CMK (cell line): ENCODE measurements at places on chromosomes 3 and 15.
A peak's percentile ranks its signal among the peaks of the same experiment; 100 is the strongest.

DNA sequence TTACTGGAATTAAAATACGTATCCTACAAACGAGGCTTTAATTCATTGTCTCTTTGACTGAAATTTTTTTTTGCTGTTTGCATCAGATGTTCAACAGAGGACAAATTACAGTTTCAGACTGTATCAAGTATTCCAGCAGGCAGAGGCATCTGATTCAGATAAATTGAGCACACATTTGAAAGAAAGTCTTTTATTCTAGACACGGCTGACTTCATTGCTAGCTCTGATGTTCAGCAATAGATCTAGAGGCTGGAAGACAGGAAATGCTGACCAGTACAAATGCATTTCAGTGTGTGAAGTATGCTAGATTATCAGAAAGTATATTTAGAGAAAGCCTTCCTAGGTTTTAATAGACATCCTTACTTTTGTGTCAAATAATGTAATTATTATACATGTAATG lies 472.2 kb downstream of the NLGN1 start:
- no peak for DNase-seq

- no peak for DNase-seq
Observed at GRCh38 chr3:18641916-18642315, 216.8 kb upstream of the SATB1 start.

GRCh38 chr3:178513546-178514380 lies 22.5 kb upstream of the KCNMB2 start:
- DNase-seq, result no peak

DNA sequence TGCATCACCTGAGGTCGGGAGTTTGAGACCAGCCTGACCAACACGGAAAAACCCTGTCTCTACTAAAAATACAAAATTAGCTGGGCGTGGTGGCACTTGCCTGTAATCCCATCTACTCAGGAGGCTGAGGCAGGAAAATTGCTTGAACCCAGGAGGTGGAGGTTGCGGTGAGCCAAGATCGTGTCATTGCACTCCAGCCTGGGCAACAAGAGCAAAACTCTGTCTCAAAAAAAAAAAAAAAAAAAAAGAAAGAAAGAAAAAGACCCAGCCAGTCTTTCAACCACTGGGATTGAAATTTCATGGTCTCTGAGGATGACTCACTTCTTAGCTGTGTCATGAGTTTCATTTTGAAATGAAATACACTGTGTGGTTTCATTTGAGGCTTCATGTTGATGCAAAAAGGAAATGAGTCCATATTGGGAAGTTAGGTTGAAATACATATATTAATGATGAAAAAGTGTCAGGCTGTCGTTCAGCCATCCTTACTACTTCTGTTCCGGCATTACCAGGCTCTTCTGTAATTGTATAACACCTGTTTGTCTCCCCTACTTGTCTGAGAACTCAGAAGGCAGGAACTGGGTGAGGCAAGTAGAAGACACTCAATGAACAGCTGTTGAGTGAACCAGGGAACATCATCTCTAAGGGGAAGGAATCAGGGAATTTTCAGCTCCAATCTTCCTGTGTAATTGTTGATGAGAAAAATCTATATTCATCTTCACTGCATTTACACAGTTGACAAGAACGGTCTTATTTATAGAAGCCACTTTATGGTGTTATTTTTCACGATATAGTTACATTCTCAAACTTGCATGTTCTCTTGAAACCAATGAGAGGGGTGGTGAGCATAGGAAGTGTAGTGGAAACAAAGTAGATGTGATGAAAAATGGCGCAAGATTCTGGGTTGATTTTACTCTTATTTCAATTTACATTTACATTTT lies 87.4 kb downstream of the NFKBIZ start:
- no peak for DNase-seq

GRCh38 chr3:127715532-127715931 lies 42.8 kb downstream of the ABTB1 start:
- no peak for DNase-seq

- DNase-seq, result no peak
Observed at GRCh38 chr15:87528873-87529272, 727.7 kb downstream of the NTRK3 start.

DNA sequence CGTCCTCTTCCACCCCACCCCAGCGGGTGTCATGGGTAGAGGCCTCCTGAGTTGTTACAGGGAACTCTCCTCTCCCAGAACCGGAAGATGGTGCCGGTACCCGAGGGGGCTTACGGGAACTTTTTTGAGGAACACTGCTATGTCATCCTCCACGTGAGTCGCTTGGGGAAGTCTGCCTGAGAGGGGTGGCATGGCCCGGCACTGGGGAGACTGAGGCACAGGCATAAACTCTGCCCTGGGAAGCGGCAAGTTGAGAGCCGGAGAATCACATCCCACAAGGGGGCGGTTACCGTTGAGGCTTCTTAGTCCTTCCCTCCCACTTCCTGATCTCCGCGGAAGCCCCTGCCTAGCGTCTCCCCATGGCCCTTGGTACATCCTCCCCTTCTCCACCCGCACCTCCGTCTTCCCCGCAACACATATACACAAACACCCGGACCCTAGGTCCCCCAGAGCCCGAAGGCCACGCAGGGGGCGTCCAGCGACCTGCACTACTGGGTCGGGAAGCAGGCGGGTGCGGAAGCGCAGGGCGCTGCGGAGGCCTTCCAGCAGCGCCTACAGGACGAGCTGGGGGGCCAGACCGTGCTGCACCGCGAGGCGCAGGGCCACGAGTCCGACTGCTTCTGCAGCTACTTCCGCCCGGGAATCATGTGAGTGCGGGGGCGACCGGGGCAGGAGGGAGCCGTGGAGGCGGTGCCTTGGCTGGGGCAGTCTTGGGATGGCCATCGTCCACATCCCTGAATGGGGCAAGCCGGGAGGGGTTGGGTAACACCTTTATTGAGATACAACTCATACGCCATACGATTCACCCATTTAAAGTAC lies 3.4 kb downstream of the VILL start:
- DNase-seq, result peak; percentile 76

DNA sequence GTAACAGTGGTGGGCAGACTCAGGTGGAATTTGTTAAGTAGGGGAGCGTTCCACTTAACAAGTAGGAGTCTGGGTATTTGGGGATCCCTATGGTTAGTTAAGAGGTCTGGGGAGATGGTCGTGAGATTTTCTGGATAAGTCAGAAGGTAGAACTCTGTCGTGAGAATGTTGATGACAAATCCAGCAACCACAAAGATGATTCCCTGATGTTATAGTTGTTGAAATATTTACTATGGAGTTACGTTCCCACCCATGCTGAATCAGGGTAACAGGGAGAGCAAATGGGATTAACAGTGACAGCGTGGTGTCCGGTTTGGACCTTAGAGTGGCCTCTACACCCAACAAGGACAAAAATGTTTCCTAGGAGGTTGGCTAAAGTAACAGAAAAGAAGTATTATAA lies 110.8 kb downstream of the MFSD1 start:
- DNase-seq, result no peak

GRCh38 chr15:65008983-65009382 lies 19.3 kb upstream of the SPG21 start:
- DNase-seq, result no peak

GRCh38 chr3:74139648-74140047 lies 474.8 kb downstream of the CNTN3 start:
- no peak for DNase-seq

GRCh38 chr15:58179206-58179605 lies 41.0 kb downstream of the AQP9 start:
- DNase-seq, result no peak

- no peak for DNase-seq
Observed at GRCh38 chr3:154515921-154516320, 85.9 kb upstream of the GPR149 start.

DNA sequence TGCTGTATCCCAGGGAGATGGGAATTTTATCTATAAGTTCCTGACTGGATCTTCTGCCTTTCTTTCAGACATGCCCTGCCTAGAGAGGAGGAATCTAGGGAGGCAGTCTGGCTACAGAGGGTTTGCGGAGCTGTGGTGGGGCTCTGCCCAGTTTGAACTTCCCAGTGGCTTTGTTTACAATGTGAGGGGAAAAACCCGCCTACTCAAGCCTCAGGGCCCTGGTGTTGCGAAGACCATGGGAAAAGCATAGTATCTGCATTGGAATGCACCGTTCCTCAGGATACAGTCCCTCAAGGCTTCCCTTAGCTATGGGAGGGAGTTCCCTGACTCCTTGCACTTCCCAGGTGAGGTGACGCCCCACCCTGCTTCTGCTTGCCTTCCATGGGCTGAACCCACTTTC lies 168.7 kb downstream of the TMEM108 start:
- no peak for DNase-seq

DNA sequence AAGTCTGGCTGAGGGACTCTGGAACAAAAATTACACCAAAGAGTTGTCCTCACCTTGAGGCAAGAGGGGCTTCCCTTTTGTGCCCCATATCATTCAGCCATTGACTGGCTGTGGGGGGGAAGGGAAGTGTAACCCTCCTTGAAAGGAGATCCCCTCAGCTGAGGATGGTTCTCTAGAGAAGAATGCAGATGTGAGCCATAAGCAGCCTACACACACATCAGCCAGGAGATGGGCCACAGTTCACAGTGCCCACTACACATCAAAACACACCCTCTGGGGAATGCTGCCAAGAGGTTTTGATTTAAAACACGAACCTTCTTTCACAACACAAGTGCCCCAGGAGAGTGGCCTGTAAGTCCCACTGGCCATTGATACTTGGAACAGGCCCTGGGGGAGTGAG lies 231.2 kb upstream of the CTDSPL start:
- no peak for DNase-seq

DNA sequence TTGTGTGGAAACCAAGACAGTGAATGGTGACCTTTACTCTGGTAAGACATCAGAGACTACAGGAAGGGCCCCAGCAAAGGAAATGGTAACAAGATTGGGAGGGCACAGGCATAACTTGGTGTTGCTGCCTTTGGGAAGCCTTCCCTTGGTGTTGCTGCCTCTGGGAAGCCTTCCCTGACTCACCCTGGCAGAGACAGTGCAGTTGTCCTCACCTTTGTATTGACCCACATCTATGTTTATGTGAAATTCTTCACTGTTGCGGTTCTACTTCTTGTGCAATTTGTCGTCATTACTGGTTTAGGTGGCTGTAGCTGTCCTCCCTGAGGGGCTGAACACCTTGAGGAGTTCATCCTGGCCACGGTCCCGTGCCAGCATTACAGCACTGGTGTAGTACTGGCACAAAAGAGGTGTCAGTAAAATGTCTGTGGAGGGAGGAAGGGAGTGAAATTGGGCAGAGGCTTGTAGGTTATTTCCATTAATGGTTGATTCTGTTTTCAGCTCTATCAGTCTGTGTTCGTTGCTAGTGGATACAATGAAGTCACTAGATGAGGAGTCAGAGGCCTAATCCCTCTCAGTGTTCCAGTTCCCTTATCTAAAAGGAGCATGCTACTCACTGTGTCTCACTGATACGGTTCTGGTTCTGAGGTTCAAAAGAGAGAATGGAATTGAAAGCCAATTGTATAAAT lies 21.6 kb downstream of the IFT122 start:
- DNase-seq, result peak; percentile 29

DNA sequence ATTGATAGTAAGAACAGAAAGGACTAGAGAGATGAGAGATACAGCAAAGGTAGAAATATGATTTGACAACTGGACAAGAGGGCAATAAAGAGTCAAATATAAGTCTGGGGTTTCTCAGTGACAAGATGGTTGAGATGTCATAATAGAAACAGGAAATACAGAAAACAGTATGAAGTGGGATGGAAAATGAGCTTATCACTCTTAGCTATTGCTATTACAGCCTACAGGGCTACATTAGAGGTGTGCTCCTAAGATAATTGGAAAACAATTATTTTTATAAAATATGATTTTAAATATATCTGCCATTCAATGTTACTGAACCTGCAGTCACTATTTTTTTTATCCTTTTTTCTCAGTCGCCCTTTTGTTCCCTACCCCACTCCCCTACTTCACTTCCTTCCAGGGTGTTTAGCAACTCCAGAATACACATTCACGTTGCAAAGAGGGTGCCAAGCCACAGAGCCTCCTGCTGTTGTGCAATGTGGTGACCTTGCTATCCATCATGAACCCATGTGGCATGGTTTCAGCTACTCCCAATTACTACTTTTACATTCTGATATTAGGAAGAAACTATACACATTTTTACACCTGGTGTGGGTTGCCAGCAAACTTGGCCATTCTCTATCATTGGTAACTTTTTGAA lies 6.0 kb downstream of the NRG4 start:
- DNase-seq, result no peak

- no peak for DNase-seq
Observed at GRCh38 chr15:60703207-60703933, 224.4 kb upstream of the ICE2 start.

- DNase-seq, result no peak
Observed at GRCh38 chr15:26971271-26972018, 464 bp downstream of the GABRG3 start.

DNA sequence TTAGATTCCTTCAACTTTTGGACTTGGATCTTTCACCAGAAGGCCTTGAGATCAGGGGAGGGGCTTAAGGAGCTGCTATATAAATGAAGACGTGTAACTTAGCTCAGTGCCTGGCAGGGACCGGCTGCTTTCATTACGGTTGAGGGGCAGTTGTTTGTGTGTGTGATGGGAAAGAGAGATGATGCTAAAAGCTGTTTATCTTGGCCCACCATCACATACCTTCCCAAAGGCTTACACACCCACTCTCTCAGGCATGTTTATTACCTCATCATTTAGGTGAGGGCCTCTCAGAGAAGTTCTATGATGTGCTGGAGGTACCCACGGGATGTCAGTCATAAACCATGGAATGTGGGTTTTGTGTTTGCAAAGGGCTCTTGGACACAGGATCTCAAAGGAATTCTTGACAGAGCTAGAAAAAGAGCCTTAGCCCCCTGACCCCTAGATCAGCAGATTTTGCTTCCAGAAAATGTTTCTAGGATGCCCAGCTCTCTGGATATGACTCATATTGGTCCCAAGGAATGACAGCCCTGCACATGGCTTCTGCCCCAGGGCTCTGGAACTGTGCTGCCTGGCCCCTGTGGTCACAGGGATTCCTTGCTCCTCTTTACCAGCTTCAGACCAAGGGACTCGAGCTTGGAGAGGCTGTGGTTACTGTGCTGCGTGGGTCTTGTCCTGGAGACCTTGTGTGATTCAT lies 15.9 kb upstream of the SMAD3 start:
- no peak for DNase-seq

GRCh38 chr3:43198301-43198700 lies 88.0 kb upstream of the SNRK start:
- DNase-seq, result no peak

GRCh38 chr15:89500397-89501270 lies 4.3 kb upstream of the RHCG start:
- DNase-seq, result no peak

- no peak for DNase-seq
Observed at GRCh38 chr3:183142199-183142598, 20.3 kb downstream of the LAMP3 start.

DNA sequence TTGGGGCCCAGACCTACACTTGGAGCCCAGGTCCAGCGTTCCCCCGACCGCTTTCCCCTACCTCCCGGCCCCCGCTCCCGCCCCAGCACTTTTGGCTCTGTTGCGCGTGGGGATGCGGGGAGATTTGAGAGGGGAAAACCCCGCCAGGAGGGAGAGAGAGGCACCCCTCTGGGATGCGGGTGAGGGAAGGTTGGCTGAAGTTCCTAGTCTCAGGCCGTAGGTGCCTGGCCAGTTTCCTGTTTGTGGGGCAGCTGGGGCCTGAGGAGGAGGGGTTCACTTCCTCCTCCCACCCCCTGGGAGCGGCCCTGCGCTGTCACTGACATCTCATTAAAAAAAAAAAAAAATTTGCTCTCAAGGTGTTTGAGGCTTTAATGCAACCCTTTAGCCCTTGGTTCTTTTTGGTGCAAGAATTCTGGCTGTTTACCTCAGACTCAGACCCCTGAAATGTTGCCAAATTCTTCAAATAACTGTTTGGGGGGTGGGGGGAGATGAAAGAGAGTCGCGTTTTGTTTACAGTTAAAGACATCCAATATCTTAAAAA lies 2.6 kb downstream of the FAM43A start:
- no peak for DNase-seq

GRCh38 chr15:35136321-35137189 lies 51.5 kb upstream of the NANOGP8 start:
- DNase-seq, result no peak
